AG04450 (cell line): ENCODE measurements at places on chromosomes 7 and 10.

DNA sequence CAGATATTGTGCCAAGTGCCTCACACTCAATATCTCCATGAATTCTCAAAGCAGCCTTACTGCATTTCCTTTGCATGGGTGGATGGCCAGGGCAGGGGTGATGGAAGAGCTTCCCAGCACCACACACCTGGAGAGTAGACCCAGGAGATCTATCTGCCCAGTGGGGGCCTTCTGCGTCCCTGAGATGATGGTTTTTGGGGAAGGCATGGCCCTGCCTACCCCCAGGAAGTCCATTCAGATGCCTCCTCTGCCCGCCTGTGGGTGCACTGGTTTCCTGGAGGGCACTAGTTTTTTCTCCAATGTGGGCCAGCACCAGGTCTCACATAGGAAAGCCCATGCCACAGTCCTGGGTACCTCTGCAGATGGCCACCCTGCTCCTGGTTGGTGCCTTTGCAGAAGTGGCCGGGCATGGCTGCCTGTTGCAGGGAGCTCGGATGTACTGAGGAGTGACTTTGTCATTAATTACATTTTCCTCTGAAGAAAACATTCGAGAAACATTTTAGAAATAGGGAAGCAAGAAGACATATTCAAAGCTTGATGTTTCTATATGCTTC, 28.2 kb upstream of the ZNF488 start:
- DNase-seq: no peak

GRCh38 chr7:101856473-101857357, 39.3 kb downstream of the CUX1 start:
- DNase-seq: peak; percentile 37

- no peak for DNase-seq
Observed at GRCh38 chr7:64992971-64993370, 2.1 kb upstream of the ZNF117 start.

DNA sequence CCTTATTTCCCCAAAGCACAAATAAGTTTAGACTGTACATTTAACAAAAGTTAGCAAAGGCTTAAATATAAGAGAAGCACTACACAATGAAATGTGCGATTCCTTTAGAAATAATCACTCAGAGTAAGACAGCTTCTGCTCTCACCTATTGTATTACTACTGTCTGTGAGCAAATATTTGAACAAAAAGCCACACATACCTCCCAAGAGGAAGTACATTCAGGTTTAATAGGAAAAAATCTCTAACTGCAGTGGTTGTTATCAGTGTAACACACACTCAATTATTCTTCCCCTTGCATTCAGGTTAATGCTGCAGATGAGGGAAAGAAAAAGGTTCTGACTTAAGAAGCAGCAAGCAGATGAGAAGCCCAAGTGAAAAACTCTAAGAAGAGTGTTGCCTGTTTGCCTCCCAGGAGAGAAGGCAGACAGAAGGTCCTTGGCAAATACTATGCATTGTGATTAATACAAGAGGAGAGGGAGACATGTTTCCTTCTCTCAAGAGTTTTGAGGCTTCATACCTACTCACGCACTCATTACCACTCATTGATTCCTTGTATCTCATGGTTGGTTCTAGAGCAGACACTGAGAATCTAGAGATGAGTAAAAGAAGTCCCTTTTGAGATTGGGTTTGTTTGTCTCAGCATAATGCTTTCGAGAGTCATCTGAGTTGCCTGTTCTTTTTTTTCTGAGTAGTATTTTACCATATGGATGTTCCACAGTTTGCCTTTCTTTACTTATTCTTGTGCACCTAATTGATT, 13.6 kb downstream of the GIMAP4 start:
- DNase-seq: no peak
